ENCODE measurements at places on chromosomes 3 and 15. TPM values are rescaled to one million over a fixed set of nuclear protein-coding genes. Genes with fewer than 3 reads are reported as not detected.

The TRH gene
- not detected for total RNA-seq

The ARL8B gene
- total RNA-seq: 108 TPM

The CASR gene
- 0.40 TPM for total RNA-seq

The CPNE9 gene
- 0.34 TPM for total RNA-seq

The ISLR gene
- total RNA-seq: 14.6 TPM

The SAMD7 gene
- not detected for total RNA-seq

The SLC51B gene
- 0.85 TPM for total RNA-seq

The ZNF501 gene
- 4.0 TPM for total RNA-seq

The ARRDC4 gene
- total RNA-seq: 41.5 TPM

DNA sequence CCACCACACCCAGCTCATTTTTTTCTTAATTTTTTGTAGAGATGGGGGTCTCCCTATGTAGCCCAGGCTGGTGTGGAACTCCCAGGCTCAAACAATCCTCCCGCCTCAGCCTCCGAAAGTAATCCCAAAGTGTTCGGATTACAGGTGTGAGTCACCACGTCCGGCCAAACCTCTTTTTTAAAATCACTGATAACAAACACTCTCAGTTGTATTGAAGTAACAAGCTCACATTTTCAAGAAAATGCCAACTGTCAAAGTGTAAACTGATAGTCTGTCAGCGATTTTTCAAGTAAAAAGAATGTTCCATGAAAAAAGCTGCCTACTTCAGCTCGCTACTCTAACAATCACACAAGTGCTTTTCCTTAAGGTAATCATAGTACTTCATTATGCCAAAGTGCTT is 33.4 kb downstream of the UBXN7 start:
- DNase-seq: no peak

DNA sequence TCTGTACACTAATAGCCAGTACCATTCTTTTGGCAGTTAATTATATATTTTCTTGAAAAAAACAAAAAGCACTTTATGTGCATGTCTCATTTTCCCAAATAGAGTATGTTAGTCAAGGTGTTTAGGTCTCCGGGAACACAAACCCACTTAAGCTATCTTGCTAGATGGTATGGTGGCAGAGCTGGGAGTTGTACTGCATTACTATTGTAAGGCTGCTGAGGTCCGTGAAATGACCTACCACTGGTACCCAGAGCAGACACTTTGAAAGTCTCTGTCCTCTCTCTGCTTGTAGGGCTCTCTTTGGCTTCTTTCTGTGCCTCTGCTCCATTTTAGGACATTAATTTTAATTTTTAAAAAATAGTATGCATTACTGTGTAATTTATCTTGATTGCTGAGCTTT is 8.8 kb downstream of the TMOD3 start:
- no peak for DNase-seq

DNA sequence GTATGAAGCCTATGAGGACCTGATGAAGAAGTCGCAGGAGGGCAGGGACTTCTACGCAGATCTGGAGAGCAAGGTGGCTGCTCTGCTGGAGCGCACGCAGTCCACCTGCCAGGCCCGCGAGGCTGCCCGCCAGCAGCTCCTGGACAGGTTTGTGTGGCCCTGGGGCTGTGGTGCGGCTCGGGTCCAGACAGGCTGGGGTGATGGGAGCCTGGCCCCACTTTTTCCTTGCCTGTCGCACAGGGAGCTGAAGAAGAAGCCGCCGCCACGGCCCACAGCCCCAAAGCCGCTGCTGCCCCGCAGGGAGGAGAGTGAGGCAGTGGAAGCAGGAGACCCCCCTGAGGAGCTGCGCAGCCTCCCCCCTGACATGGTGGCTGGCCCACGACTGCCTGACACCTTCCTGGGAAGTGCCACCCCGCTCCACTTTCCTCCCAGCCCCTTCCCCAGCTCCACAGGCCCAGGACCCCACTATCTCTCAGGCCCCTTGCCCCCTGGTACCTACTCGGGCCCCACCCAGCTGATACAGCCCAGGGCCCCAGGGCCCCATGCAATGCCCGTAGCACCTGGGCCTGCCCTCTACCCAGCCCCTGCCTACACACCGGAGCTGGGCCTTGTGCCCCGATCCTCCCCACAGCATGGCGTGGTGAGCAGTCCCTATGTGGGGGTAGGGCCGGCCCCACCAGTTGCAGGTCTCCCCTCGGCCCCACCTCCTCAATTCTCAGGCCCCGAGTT is 29.0 kb downstream of the PTPN23 start:
- no peak for DNase-seq

GRCh38 chr3:153051427-153052095 is 110.5 kb upstream of the RAP2B start:
- DNase-seq: no peak

- DNase-seq: no peak
Observed at GRCh38 chr3:16134173-16134928, 40.1 kb upstream of the GALNT15 start.

DNA sequence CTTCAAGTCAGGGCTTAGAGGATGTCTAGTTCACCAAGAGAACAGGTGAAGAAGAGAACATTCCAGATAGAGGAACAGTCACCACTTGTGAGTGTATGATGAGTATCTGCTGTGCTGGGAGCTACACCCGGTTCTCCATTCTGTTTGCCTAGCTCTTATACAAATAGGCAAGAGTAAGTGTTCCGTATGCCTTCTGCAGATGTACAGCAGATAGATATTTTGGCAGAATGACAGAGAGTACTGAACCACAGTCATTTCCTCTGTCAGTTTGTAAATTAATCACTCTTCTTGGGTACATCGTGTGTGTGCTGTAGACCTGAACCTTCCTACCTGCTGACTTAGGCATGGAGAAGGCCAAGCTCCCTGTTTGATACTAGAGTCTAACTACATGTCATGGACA is 108.3 kb upstream of the CTDSPL start:
- DNase-seq: no peak

DNA sequence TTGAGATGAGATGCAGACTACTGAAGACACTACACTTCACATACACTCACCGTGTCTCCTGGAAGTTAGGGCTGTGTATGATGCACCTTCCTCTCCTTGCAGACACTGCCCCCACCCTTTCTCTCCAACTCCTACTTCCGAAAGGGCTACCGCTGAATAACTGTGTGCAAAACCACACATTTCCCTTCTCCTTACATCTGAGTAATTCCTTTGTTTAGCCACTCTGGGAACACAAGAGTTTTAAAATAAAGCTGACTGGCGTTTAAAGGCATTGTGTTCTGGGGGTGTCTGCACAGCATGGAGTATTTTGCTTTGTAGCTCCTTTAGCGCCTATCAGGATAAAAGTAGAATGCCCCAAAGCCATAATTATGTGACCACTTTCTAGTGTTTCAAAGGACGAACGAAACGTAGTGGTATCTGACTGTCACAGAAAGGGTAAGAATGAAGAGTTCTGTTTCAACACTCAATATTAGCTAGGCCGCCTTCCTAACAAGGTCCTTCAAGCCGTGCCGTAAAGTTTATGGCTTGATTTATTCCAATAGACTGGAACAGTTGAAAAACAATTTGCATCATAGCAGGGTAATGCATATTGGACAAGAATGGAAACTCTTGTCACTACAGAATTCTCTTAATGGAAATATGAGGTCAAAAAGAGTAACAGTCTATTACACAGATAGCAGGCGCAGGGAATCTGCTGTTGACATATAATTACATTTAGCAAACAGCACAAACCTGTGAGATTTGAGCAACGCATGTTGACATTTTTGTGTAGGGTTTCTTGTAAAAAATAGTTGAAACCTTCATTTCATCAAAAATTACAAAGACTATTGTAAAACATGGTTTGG is 619.9 kb downstream of the FOXP1 start:
- peak; percentile 54 for DNase-seq

GRCh38 chr3:187896646-187897045 is 151.4 kb upstream of the BCL6 start:
- peak; percentile 27 for DNase-seq

- peak; percentile 93 for DNase-seq
Observed at GRCh38 chr3:49803465-49804140, 542 bp downstream of the INKA1 start.

- DNase-seq: no peak
Observed at GRCh38 chr15:77370580-77370979, 49.3 kb downstream of the PEAK1 start.

DNA sequence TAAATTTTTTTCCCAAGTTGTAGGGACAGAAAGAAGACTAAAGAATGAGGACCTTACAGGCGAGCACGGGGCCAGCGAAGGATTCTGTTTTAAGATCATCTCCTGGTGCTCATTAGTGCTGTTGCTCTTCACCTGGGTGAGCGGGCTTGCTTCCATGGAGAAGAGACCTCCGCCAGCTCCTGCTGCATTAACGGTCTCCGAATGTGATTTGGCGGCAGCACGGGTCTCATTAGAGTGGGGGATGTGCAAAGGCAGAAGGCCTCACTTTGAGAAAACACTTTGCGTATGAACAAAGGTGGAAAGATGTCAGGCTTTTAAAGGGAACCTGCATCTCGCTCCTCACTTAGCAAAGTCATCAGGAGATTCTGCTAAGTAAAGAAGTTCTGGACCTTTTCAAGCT is 753.4 kb upstream of the CFAP20DC start:
- DNase-seq: no peak

DNA sequence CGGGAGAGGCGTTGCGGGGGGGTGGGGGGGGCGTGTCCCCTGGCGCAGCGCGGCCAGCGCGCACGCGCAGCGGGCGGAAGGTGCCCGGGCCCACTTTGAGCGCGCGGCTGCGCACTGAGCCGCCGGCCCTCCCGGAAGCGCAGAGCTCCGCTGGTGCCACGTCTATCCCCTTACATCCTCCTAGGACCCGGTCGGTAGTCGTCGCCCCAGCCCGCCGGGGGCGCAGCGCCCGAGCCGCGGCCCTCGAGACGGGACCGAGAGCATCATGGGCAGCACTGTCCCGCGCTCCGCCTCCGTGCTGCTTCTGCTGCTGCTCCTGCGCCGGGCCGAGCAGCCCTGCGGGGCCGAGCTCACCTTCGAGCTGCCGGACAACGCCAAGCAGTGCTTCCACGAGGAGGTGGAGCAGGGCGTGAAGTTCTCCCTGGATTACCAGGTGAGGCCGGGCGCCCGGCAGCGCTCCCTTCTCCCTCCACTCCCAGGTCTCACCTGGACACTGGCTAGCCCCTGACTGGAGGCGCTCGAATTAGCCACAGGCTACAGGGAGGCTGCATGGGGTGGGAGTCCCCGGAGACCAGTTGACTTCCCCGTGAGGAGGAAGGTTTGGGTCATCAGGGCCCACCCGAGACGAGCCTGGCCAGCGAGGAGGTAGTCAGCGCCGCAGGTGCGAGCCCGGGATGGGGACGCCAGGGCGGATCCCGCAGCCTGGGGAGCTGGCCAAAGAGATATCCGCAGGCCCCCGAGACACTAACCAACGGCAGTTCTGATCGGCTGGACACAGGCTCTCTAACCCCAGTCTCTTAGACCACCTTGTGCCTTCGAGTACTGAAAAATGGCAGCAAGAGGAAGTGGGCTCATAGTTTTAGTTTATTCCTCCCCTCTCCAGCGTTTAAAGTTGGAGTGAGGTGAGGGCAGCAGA is at the start of gene TMED3:
TMED3 (plus strand) TSS at position 128 of the 916 bp plus-strand sequence; CDS start at position 266, 138 bp downstream.
- peak; percentile 91 for DNase-seq

DNA sequence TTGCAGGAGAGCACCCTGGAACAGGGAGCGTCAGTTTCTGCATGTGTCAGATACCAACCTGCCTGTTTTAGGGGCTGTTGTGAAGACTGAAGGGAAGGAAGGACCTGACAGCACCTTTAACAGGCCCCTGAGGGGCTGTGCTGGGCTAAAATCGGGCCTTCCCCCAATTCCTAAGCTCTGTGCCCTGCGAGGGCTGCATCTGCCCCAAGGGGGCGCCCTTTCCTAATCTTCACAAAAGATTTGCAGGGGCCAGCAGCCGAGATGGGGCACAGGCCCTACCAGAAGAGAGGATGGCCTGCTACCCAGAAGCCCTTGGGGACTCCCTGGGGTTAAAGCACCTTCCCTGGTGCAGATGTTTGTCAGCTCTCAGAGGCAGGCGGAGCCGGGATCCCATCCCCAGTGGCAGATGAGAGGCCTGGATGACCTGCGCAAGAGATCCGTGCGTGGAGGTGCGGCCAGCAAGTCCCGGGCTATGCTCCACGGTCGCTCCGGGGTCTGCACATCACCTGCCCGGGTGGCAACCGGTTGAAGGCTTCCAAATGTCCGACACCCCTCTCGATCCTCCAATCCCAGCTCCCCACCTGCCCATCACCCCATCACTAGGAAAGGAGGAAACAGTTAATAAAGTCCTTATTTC is 53.6 kb downstream of the RHCG start:
- peak; percentile 41 for DNase-seq

- peak; percentile 66 for DNase-seq
Observed at GRCh38 chr15:73873889-73874511, 636 bp downstream of the TBC1D21 start.

DNA sequence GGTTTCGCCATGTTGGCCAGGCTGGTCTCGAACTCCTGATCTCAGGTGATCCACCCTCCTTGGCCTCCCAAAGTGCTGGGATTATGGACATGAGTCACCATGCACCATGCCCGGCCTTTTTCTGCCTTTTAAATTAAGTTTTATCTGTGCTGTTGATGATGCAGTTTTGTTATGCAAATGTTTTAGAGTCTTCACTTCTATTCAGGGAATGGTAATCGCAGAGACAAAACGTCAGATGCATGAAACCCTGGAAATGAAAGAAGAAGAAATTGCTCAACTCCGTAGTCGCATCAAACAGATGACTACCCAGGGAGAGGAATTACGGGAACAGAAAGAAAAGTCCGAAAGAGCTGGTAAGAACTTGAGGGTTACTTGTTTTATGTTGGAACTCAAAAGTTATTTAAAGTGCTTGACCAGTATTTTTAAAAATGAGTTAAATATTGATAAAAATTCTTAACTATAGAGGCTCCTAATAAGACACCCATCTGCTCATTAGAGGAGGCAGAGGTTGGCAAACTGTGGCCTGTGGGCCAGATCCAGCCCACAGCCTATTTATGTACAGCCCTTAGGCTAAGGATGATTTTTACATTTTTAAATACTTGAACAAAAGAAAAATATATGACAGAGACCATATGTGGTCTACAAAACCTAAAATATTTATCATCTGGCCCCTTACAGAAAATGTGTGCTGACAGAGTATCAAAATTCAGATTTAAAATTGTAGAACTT is 127.8 kb upstream of the LRRFIP2 start:
- DNase-seq: no peak

DNA sequence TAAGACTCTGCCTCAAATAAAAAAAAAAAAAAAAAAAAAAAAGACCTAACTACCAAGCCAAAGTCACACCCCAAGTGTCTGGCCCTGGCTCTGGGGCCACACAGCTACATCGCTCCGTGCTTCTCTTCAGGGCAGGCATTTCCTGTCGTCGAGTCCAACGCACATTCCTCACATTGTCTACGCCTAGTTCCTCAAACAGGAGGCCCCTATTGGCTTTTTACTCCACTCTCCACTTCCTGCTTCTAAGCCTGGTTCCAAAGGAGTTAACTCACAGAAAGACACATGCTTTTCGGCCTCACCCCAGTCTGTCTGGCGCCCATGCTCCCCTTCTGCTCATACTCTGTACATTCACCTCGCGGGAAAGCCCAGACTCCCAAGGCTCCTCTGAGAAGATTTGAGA is 28.8 kb downstream of the KNG1 start:
- peak; percentile 72 for DNase-seq

- no peak for DNase-seq
Observed at GRCh38 chr15:22911306-22911705, 68.9 kb downstream of the CYFIP1 start.

- no peak for DNase-seq
Observed at GRCh38 chr3:151709847-151710246, 23.9 kb upstream of the AADACL2 start.

Data from lung (tissue), 17 donors.